ENCODE measurements at places on chromosomes 7 and 10. TPM values are rescaled to one million over a fixed set of nuclear protein-coding genes. Genes with fewer than 3 reads are reported as not detected.

DNA sequence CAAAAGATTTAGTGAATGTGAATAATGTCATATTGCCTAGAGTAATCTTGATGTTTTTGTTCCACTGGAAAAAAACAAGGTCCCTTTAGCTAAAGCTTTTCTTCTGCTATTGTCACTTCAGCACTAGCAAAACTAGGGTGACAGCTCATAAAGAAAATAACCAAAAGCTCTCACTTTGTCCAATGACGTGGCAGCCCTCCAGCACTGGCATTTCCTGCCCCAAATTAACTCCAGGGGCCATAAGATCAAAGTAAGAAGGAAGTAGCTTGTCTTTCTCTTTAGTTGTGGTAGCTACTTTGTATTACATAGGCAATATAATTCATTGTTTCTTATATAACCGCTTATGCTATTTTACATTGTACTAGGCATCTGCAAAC is 47.3 kb downstream of the LRRN3 start:
- DNase-seq: peak; percentile 83

DNA sequence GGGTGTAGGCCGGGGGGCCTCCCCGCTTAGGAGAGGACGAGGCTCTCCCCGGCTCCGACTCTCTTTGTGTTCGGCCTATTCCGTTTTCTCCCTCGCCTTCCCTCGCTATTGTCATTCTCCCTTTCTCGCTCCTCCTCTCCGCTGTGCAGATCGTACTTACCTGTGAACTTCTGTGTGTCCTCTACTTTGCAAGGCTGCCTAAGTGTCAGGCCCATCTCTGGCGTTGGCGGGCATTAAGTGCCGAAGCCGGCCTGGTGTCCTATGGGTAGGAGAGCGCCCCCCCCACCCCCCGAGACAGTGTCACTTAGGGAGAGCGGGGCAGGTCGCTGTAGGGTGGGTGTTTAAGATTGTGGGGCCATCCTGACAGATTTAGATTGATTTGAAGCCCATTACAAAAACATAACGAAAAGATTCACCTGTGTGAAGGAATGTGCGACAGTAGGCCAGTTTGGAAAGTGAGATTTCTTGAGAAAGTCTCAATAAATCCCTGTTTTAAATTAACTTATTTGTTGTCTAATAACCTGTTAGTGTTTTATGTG is 579 bp downstream of the RBM33 start:
- peak; percentile 25 for DNase-seq

Gene MKI67
- 33.3 TPM for total RNA-seq

DNA sequence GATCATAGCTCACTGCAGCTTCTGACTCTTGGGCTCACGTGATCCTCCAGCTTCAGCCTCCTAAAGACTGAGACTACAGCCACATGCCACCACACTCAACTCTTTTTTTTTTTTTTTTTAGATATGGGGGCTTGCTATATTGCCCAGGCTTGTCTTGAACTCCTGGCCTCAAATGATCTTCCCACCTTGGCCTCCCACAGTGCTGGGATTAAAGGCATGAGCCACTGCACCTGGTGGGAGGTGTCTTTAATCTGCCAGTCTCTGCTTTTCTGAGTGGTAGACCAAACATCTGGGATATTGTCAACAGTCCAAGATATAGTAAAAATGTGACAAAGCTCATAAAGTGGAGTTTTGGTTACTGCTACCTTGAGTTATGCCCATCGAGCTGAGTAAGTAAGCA is 104.9 kb upstream of the FOXP2 start:
- DNase-seq: no peak

DNA sequence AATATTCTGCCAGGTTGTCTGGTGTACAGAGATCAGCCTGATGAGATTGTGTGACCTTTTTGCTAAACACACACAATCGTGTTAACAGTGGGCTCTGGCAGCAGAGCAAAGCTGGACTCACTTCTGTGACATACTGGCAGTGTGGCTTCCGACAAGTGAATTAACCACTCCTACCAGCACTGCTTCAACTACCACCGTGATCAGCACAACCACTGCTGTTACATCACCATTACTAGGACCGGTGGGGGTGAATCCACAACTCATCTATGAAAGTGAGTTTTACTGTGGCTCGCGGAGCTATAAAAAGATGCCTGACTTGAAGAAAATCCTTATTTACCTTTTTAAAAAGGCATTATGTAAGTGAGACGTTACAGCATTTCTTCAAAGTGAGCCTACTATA is 135.6 kb downstream of the WDR37 start:
- no peak for DNase-seq

GRCh38 chr7:134694299-134694698 is 47.6 kb downstream of the BPGM start:
- no peak for DNase-seq

GRCh38 chr10:28020080-28020860 is 21.4 kb upstream of the ODAD2 start:
- DNase-seq: no peak

- no peak for DNase-seq
Observed at GRCh38 chr7:50660040-50660829, 95.0 kb upstream of the DDC start.

Gene CDNF
- not detected for total RNA-seq

Gene XRCC2
- total RNA-seq: 6.8 TPM

DNA sequence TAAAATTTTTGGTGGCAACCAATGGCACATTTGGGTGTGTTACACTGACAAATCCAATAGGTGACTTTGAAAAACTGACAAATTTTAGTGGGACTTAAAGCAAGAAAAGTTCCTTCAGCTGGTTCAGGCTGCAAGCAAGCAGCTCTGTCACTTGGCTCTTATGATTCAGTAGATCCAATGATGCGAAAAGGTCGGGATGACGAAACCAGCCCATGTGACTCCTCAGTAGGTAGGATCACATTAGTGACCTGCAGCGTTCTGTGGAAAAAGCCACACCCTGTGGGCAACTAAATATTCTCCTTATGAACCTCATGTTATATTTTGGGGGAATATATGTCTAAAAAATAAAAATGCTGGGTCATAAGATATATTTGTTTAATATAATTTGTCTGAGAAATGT is 13.3 kb upstream of the TSGA13 start:
- DNase-seq: no peak

- DNase-seq: no peak
Observed at GRCh38 chr7:112571852-112572607, 91.2 kb downstream of the LSMEM1 start.

- no peak for DNase-seq
Observed at GRCh38 chr7:87106974-87107612, 45.2 kb upstream of the DMTF1 start.

Gene NUP42
- total RNA-seq: 90.5 TPM

DNA sequence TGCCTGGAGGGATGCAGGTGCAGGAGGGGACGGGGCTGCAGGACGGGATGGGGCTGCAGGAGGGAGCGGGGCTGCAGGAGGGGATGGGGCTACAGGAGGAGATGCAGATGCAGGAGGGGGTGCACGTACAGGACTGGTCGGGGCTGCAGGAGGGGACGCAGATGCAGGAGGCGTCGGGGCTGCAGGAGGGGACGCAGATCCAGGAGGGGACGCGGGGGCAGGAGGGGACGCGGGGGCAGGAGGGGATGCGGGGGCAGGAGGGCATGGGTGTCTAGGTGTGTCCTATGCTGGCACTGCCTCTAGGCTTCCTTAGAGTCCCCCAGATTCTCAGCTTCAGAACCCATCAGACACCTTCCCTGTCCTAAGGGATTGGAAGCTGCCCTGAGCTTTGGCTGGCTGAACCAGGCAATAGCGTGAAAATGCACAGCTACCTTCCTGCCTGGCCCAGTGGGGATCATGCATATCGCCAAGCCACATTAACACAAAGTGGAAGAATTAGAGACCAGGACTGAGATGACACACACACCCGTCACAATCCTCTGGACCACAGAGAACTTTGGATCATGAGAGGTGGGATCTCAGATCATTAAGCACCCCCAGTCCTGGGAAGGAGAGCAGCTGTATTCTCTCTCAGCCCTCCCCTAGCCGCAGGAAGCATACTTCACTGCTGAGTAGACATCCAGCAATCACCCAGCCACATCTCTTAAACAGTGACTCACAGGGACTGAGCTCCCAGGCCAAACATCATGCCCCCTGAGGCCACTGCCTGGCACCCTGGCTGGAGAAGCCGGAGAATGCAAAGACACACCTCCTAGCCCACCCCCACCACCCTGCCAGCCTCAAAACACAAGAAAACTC is 67.3 kb downstream of the VWA2 start:
- DNase-seq: peak; percentile 92

DNA sequence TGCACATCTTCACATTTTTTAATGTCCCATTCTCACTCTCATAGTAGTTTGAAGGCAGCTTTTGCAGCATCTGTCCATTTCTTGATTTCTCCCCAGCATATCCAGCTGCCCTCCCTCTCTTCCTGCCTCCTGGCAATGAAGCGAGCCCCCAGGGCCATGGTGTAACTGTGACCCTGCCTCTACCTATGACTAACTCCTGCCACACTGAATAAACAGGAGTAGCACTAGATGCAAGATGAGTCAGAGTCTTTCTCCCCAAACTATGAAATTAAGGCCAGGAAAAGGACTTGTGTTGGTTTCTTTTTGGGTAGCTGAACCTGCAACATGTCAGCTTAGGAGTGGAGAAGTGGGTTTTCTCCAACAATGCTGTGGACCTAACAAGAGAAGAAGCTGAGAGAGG is 329.0 kb downstream of the RNLS start:
- DNase-seq: no peak

DNA sequence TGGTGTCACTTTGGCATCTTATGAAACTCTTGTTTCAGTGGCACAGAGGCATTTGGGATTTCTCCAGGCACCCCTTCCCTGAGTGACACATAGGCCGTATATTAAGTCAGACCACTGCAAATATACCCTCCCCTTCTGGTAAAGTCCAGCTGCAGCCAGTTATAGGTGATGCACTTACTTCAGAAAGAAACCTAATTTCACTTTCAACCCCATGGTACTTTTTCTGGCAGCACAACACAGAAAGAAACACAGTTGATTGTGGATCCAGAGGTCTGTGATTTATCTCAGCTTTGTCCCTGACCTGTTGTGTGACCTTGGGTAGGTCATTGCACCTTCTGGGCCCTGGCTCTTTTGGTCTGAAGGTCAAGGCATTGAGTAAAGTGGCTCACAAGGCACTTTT is 173.2 kb downstream of the BUB3 start:
- no peak for DNase-seq

Gene GARS1
- total RNA-seq: 405 TPM

GRCh38 chr7:107579554-107579884 is 527 bp upstream of the BCAP29 start:
- no peak for DNase-seq

- no peak for DNase-seq
Observed at GRCh38 chr7:111090846-111091245, at the start of gene LRRN3. Gene LRRN3 (plus strand): TSS chr7:111091127. CDS start chr7:111122773, 31,646 bp downstream.

- no peak for DNase-seq
Observed at GRCh38 chr7:19762631-19763030, 10.8 kb downstream of the TMEM196 start.

Gene CYP2C19
- total RNA-seq: not detected

DNA sequence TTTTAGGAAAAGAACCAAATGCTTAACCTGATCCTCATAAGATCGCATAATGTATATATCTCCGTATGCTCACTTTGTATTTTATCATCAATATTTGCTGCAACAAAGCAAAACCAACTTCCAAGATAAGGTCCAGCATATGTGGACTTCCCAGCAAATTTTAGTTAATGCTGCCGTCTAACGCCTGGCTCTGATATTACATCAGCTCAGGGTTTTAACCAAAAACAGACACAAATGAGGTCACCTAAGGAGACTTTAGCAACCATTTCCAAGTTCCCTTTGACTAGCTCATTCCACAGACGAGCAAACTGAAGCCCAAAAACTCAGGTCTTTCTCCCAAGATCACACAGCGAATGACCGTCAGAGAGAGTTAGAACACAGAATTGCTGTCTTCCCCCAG is 59.4 kb upstream of the UCN3 start:
- no peak for DNase-seq

GRCh38 chr10:90407131-90407530 is 450.7 kb downstream of the HTR7 start:
- no peak for DNase-seq
